Stimulated activated CD8-positive, alpha-beta memory T cell treated with anti-CD3 and anti-CD28 coated beads, Interleukin-12 subunit alpha, Interleukin-12 subunit beta, amount 100 ng/mL, for 4 hours (primary cell): ENCODE measurements at places on chromosomes 16 and 17.

- DNase-seq, result no peak
Measured at GRCh38 chr17:79843474-79843815, 4.2 kb upstream of the CBX4 start.

DNA sequence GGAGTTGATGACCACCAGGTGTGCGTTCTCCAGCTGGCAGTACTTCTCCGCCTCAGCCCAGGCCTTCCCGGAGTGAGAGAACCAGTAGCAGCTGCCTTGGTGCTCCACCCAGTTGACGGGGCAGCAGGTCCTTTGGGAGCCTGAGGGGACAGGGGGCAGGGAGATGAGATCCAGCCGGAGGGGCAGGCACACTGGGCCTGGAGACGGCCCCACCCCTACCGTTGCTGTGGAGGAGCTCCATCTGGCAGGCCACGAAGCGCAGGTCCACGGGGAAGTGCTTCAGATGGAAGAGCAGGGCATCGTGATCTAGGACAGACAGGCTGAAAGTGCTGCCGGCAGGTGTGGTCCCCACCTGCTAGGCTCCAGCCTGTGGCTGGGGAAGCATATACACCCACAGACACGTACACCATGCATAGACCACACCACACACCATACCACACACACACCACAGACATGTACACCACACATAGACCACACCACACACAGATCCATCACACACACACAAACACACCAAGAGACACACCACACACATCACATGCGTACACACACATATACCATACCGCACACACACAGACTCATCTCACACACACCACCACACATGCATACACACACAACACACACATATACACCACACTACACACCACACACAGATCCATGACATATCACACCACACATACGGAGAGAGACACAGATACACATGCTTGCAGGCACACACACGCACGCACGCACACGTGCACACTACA, 7.4 kb downstream of the ASGR2 start:
- DNase-seq, result no peak

- DNase-seq, result no peak
Measured at GRCh38 chr16:867421-868385, 67.2 kb upstream of the GNG13 start.

DNA sequence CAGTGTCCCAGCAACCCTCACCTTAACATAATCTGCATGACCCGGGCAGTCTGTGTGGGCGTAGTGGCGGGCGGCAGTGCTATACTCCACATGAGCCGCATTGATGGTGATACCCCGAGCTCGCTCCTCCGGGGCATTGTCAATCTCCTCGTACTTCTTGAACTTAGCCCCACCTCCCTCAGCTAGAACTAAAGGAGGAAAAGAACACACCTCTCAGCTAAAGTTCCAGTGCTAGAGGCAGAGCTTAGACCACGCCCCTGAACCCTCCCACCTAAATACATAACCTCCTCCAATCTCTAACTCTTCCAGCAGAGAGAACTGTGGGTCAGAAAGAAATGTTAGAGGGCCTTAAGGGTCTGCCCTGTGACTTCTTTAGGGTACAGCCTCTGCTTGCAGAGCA, 855 bp downstream of the TUFM start:
- no peak for DNase-seq

- DNase-seq, result no peak
Measured at GRCh38 chr17:16068323-16068722, 68.7 kb downstream of the TTC19 start.

DNA sequence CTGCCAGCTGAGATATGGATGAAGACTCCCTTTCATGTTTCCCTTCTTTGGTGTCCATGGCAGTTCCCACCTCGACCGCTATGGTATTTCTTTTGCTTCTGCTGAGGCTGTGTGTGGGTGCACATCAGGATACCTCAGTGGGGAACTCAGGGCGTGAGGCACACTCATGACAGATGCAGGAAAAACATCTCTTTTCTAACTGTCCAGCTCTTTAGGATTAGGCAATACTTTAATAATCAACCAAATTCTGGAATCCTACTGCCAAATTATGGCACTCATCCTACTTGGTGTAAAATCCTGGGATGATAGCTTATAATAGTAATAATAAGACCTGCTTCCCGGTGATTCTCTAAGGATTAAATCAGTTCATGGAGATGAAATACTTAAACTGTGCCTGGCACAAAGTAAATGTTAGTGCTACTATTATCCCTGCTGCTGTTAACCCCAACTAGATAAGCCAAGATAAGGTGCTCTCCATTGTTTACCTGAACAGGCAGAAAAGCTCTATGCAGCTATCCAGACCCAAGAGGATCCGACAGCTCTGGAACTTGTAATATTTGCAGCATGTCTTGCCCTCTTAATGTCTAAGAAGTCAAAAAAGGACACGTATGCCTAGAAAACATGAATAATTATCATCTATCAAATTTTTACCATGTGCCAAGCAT, 543.3 kb downstream of the WWOX start:
- no peak for DNase-seq
